ENCODE measurements at places on chromosomes 6 and 20.

DNA sequence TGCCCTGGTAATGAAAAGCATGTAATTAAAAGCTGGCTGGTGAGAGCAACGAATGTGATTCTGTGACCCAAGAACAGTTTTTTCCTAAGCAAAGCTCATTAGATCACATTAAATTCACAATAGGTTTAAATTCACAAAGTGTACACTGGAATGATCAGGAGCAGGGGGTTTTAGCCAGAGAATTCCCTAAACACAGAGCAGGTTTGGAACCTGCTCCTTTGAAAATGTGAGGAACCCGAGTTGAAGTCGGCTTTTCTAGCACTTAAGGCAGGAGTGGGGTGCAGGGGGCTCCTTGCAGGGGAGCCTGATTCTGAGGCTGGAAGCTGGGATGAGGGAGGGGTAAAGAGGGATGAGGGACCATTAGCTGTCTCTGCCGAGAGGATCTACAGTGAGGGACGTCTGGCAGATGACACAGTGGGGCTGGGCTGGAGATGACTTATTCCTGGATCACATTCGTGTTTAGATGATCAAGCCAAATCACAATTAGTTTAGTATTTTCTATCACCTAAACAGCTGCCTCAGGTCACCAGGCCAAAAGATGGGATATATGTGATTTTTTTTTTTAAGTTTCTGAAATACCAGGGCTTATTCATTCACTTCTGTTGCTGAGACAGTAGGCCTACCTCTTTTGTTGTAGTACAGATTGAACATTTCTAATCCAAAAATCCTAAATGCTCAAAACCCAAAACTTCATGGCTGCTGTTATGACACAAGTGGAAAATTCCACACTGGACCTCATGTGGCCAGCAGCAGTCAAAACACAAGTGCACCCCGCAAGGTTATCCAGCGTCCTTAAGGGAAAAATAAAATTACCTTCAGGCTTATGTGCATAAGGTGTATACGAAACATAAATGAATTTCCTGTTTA lies 93.1 kb upstream of the HIVEP1 start:
- no peak for DNase-seq

DNA sequence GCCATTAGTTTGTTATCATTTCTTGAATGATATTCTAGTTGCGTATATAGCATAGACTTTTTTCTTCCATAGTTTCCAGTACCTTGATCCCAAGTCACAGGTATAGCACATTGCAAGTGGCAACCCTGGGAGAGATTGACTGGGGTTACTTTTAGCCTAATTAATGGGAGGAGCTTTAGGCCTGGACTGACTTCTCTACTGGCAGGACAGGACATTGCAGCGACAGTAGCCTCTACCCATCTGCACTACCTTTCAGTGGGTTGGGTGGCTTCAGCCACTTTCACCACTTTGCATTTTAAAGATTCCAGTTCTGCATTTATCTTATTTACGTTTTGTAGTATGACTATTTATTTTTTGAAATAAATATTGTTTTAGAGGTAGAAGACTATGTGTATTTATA lies 320.3 kb downstream of the RIMS1 start:
- no peak for DNase-seq

- no peak for DNase-seq
Observed at GRCh38 chr6:138231381-138231886, 13.1 kb upstream of the PBOV1 start.

DNA sequence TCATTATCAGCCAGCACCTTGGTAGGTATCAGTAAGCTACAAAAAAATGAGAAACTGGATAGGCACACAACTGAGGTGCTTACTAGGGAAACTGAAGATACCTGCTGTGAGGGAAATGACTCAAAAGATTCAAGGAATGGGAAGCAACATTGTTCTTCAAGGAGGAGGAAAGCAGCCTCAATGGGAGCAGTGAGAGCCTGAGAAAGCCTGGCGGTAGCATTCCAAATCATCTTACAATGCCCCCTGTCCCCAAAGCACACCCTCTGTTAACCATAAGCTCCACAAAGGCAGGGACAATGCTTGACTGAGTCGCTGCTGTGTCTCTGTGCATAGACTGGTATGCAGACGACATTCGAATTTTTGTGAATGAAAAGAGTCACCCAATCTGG lies 10.6 kb downstream of the PKHD1 start:
- no peak for DNase-seq

- DNase-seq, result no peak
Observed at GRCh38 chr20:37954626-37955025, 51.7 kb downstream of the VSTM2L start.

GRCh38 chr6:159455700-159456274 lies 237.3 kb downstream of the SOD2 start:
- no peak for DNase-seq

All from stimulated activated CD8-positive, alpha-beta memory T cell treated with anti-CD3 and anti-CD28 coated beads, Interleukin-4, amount 100 ng/mL, for 4 hours (primary cell).